Thoracic aorta (tissue), 2 donors: ENCODE measurements at places on chromosomes 13 and 19.
A peak's percentile ranks its signal among the peaks of the same experiment; 100 is the strongest.

- no peak for DNase-seq
These were observed 357.8 kb downstream of the DCT start for GRCh38 chr13:94121686-94122085.

DNA sequence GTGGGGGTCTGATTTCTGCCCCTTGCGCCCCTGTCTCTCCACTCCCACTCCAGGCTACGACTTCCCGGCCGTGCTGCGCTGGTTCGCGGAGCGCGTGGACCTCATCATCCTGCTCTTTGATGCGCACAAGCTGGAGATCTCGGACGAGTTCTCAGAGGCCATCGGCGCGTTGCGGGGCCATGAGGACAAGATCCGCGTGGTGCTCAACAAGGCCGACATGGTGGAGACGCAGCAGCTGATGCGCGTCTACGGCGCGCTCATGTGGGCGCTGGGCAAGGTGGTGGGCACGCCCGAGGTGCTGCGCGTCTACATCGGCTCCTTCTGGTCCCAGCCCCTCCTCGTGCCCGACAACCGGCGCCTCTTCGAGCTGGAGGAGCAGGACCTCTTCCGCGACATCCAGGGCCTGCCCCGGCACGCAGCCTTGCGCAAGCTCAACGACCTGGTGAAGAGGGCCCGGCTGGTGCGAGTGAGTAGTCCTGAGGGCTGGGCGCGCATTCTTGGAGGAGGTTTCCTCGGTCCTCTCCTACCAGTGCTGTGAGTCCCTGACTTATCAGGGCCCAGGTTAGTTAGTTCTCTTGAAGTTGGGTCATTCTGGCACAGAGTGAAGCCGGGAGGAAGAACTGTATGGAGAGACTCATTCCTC is 12.7 kb downstream of the EHD2 start:
- DNase-seq: no peak

- DNase-seq: no peak
These were observed 1169.6 kb downstream of the EFNB2 start for GRCh38 chr13:105365831-105366230.

DNA sequence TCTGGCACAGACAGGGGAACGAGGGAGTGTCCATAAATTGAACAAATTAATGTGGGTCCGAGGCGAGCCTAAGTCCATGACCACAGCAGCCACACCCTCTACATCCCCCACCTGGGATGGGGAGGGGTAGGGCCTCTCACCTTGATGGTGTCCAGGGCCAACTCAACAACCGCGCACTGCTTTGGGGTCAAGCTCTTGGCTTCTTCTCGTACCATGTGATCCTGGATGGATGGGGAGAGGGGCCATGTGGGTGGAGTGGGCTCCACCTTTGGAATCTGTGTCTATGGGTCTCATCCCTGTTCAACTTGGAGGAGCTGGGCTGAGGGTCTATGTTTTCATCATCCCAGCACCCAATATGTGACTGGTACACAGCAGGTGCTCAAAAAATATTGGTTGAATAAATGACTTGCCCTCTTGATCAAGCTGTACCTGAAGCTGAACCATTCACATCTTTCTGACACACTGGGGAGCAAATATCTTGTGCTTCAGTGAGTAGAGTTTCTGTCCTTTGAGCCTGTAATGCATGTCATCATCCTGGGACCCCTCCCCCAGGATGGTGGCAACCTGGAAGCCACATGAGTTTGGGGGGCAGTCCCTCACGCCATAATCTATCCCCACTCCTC is 62.9 kb downstream of the COLGALT1 start:
- DNase-seq: no peak

GRCh38 chr19:2578901-2579677 is 103.2 kb downstream of the GADD45B start:
- DNase-seq: peak; percentile 70

GRCh38 chr19:16890461-16891184 is 1.8 kb downstream of the F2RL3 start:
- no peak for DNase-seq

- no peak for DNase-seq
These were observed at the start of gene KASH5 for GRCh38 chr19:49387936-49388372. TSS of gene KASH5 (plus strand) at chr19:49388249. CDS start at chr19:49390884, 2,635 bp downstream.

- no peak for DNase-seq
These were observed 57.8 kb downstream of the WTIP start for GRCh38 chr19:34539396-34539795.

GRCh38 chr13:82867284-82867683 is 1015.0 kb downstream of the SLITRK1 start:
- DNase-seq: no peak

DNA sequence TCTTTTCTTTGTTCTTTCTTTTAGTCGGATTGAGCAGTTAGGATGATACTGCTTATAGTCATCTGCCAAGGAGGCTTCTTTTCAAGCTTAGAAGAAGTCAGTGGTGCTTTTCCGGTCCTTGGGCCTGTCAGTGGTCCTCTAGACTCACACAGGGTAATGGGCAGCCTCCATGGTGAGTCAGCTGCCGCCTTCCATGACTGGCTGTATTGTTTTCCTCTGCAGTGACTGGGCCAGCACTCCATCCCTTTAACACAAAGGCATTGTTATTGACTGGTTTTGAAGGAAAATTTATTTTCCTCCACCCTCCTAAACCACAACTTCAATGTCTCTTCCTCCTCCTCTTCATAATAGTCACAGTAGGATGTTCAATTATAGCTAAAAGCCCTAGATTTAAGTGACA is 47.1 kb upstream of the CNMD start:
- DNase-seq: no peak

GRCh38 chr13:29925457-29926097 is 75.2 kb upstream of the UBL3 start:
- peak; percentile 90 for DNase-seq

- DNase-seq: no peak
These were observed 6.7 kb upstream of the SHC2 start for GRCh38 chr19:467554-467953.

GRCh38 chr13:32837307-32837972 is 178.8 kb upstream of the KL start:
- DNase-seq: no peak

GRCh38 chr13:39561971-39562370 is 41.0 kb downstream of the LHFPL6 start:
- DNase-seq: no peak

GRCh38 chr13:50070186-50070585 is 54.9 kb downstream of the KCNRG start:
- no peak for DNase-seq

- no peak for DNase-seq
These were observed 14.2 kb downstream of the FBXO46 start for GRCh38 chr19:45716359-45717130.

DNA sequence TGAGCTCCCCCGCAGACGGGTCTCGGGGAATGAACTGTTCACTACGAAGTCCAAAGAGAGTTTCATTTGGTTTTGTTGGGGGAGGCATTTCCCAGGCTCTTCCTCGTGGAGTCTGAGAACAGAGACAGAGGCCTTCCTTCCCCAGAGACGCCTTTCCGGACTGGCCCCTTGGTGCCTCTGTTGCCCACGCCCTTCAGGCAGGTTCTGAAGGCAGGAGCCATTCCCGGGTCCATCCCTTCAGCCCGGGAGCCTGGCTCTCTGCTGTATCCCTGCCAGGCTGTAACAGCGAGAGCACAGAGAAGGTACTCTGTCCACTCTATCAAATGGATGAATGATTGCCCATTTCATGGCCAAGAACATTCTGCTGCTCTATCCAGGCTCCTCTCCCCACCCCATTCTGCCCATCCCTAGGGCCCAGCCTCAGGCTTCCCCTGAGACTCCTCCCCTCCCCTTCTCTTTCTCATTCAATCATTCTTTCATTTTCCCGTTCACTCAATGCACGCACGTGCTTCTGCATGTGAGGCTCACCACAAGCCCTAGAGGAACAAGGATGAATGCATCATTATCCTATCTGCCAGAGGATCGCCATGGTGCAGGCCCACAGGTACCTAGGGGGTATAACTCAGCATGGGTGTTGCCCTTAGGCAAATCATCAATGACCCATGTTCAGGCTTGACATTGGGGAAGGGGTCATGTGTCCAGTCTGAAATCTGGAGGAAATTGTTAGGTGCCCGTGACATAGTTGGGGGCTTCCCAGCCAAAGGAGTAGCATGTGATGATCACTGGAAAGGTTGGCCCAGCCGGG is 298.6 kb downstream of the ZNF536 start:
- no peak for DNase-seq

GRCh38 chr13:33296793-33297425 is 11.4 kb upstream of the STARD13 start:
- DNase-seq: no peak

DNA sequence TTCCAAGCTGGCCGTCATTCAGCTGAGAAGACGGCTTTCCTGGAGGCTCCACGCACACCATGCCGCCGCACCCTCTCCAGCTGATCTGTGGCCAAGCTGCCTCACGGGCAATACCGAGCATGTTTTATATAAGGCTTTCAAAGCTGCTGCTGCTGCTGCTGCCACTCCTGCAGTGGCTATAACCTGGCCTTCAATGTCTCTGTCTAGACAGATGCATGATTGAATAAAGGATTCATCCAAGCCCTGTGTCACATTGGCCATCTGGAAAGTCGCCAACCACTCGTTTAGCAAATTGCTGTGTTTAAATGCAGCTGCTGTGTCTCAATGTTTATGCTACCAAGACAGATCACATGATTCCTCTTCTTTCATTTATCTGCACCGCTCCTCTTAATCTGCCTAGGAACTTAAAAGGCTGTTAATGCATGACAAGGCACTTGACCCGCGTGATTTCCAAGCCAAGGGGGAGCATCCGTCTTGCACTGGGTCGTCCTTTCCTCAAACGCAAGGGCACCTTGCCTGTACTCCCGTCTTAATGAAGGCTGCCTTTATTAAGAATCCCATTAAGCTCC is 114.3 kb downstream of the TEX26 start:
- DNase-seq: no peak

DNA sequence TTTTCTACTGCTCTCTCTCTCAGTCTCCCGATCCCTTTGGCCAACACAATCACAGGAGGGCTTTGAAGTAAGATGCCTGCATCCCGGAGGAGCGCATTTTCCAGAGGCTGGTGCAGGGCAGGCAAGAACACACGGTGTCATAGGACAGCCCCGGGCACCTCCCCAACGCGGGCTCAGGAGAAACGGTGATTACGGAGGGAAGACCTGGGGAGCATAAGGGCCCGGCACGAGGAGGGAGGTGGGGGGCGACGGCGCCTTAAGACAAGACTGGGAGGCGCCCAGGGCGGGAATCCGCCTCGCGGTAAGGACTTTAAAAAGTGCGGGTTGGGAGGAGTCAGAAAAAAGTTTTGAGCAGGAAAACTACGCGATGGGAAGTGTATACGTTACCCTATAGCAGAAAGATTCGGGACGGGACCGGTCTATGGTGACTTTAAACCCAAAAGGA is 18.7 kb upstream of the ZNF888 start:
- no peak for DNase-seq

DNA sequence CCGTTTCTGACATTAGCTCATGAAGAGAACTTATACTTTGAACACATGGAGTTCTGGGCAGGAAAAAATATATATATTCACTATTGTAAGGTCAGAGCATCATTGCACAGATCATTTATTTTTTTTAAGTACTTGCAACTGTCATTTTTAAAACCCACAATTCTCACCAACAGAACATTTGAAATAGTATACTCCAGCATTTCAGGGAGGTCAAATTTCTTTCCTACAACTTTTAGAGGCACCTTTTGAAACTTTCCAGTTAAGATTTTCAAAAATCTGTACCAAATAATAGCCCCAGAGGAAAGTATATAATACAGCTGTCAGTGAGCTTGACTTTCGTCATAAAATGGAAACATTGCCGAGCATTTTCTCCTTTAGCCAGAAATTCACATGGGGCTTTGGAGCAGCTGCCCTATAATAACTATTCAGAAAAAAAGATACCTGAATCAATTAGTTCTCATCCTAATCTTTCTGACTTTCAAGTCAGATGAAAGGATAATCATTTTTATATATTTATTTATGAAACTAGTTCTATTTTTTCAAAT is 10.9 kb downstream of the KCTD12 start:
- DNase-seq: no peak

- DNase-seq: no peak
These were observed 22.6 kb downstream of the SMIM24 start for GRCh38 chr19:3457528-3458228.

DNA sequence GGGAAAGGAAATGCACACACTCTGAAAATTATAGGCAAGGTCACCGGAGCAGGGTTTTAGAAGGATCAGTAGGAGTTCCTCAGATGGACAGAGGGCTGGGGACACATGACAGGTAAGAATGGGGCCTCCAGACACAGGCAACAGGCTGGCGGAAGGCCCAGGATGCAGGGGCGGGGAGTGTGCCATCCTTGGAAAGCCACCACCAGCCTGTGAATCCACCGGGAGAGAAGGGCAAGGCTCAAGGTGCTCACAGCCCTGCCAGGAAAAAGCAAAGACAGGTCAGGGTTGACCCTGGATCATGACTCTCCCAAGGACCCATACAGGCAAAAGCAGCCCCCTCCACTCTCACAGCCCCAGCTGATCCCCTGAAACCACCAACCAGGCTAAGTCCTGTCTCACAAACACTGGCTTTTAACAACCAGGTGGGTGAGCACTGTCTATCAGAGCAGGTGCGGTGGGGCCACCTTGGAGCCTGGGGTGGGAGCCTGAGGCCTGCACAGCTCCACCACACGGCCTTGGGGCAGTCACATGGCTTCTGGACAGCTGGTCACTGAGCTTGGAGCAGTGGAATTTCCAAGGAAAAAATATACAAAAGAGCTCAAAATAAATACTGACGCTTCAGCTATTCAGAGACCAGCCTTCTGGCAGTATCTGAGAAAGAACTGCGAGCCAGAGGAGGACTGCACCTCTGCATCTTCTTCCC is 35.2 kb upstream of the ISYNA1 start:
- DNase-seq: no peak

- no peak for DNase-seq
These were observed 751 bp upstream of the NTN5 start for GRCh38 chr19:48673436-48674100.

- DNase-seq: no peak
These were observed 27.3 kb upstream of the ZNF254 start for GRCh38 chr19:24059563-24060295.

DNA sequence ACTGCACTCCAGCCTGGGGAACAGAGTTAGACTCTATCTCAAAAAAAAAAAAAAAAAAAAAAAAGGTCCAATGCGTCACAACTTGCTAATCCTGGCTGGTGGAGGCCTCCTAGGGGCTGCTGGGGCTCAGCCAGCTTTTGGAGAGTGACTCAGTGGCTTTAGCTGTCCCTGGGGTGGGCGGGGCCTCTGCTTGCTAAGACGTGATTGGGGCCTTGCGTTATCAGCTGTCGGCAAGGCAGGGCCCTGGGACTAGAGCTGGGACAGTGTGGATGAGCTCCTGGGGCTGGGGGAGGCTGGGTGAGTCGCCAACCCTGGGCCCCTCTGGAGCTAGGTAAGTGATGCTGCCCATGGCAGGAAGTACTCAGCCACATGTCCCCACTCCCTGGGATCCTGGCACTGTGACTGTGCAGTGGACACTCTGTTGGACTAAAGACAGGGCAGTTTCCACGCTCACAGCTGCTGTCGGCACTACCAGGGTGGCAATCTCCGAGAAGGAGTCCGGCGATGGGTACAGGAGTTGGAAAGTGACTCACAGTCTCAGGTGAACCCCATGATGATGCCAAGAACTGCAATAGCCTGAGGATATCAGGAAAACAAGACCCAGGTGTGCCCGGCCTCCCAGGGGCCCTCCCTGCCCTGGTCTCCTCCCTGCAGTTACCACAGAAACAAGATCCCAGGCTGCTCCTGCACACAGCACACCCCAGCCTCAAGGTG is 32.2 kb downstream of the F2RL3 start:
- DNase-seq: no peak
